ENCODE measurements at places on chromosomes 1 and 21. TPM values are rescaled to one million over a fixed set of nuclear protein-coding genes. Genes with fewer than 3 reads are reported as not detected.

The OPRD1 gene
- total RNA-seq = 0.03 TPM

The UTS2 gene
- not detected for total RNA-seq

The SPATA21 gene
- total RNA-seq = not detected

The TRNP1 gene
- 6.5 TPM for total RNA-seq

The S100A1 gene
- 0.32 TPM for total RNA-seq

Data from SJSA1 (cell line).